ENCODE measurements at places on chromosomes 7 and 10.

- no peak for DNase-seq
Measured at GRCh38 chr7:156238366-156239133, 402.0 kb upstream of the RNF32 start.

DNA sequence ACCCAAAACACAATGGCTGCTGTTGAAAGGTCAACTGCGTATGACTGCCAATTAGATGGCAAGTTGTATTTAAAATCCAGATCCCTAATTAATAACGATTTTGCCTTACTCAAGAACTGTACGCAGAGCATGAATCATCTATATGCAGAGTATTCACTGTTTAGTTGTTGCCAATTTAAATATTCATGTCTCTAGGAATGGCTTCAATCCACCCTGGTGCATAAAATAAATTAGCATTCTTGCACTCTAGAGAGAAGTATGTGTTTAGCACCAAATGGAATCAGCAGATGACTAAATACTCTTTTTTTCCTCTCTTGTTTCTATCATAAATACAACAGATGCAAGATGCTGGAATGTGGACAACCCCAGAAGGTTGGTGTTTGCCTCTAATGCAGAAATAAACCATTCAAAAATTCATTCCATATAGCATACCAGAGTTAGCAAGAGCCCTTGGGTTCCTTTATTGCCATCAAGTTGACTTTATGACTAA is 320.3 kb downstream of the LRRTM3 start:
- no peak for DNase-seq

DNA sequence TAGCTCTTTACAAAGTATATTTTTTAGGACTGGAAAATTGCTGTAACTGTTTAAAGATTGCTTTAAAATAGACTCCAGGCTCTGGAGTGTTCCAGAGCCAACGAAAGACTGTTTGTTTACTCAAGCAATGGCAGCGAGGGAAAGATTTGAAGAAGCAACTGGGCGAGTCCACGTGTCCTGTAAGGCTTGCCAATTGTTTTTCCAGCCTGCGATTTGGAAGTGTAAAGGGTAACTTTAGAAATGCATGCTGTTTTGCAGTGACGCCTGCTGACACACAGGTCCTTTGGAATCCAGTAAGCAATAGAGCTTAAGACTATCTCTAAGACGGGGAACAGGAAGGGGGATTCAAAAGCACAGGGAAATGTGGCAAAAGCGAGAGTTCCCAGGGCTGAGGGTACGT is 55.8 kb downstream of the TACC2 start:
- no peak for DNase-seq

DNA sequence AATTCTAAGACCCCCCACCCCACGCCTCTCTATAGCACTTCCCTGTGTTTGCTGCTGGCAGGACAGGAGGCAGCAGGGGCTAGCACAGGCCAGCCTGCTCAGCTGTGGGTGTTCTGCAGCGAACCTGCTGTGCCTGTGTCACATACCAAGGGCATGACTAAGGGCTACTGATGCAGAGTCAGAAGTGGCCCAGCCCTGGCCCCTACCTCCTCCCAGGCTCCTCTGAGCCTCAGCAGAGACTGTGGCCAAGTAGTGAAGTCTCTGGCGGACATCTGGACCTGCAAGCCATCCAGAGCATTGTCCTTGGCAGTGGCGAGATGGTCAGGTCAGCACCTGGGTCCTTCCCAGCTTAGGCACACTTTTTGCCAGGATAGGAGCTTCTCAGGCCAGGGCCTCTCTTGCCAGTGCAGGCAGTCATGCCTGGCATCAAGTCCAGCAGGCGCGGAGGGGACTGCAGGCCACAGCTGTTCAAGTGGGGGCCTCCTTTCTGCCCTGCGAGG is 116.3 kb upstream of the RET start:
- DNase-seq, result no peak

GRCh38 chr7:48938539-48939295 is 14.4 kb downstream of the CDC14C start:
- DNase-seq, result no peak

DNA sequence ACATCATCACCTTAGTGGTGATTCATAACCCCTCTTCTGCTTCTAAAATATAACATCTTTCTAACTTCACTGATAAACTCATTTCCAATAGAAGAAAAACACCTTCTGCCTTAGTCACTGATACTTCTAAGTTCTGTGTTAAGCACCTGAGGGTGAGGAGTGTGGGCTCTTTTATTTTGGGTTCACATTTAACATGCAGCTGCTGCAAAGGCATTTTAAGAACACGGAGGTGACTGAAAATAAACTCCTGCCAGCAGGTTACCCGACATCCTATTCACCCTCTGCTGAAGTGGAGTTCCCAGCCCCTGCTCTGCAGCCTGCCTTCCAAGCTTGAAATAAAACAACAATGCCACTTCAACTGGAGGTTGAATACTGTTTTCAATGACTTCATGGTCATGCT is 202.9 kb upstream of the PLXNA4 start:
- no peak for DNase-seq

- DNase-seq, result no peak
Measured at GRCh38 chr7:107931740-107932515, 40.9 kb downstream of the DLD start.

DNA sequence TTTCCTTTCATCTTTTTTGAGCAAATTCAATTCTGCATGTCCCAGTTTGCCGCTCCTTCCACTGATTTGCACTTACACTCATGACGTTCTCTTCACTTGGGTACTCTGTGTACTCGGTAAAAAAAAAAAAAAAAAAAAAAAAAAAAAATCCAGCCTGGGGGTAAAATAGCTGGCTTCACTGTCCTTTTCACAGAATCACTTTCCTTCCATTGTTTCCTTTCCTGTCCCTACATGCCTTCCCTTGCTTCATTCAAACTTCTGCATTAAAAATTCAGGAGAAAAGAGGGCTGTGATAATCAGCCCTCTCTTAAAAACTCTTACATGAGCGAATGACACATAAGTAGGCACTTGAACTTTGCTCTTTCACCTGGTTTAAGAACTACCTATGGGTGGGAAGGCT is 8.7 kb downstream of the ANKRD1 start:
- no peak for DNase-seq

GRCh38 chr7:48875045-48875916 is 49.1 kb upstream of the CDC14C start:
- no peak for DNase-seq

GRCh38 chr10:94174838-94175237 is 181.1 kb downstream of the PLCE1 start:
- no peak for DNase-seq

GRCh38 chr7:585229-585711 is 65.6 kb upstream of the PDGFA start:
- no peak for DNase-seq

- no peak for DNase-seq
Measured at GRCh38 chr10:6788231-6788630, 208.2 kb upstream of the PRKCQ start.

- DNase-seq, result no peak
Measured at GRCh38 chr10:127877699-127878098, 15.0 kb downstream of the CLRN3 start.

- no peak for DNase-seq
Measured at GRCh38 chr10:35355971-35356724, 19.8 kb downstream of the CCNY start.

DNA sequence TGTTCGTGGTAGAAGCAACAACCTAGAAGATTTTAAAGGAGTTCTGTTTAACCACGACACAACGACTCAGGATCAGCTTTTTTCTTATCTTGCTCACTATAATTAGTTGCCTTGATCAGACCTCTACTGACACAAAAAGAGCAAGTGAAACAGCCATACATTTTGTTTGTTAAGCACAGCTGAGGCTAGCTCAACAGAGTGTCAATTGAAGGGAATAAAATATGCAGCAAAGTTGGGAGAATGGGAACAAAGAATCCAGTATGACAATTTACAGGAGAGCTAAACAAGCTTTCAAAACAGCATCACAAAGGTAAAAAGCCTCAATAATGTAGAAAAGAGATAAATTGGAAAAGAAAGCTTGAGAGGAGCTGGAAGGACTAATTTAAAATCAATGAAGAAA is 40.5 kb upstream of the HERPUD2 start:
- no peak for DNase-seq

- DNase-seq, result no peak
Measured at GRCh38 chr7:41567731-41568114, 135.2 kb downstream of the INHBA start.

- no peak for DNase-seq
Measured at GRCh38 chr7:66331883-66332282, 126.7 kb downstream of the TPST1 start.

DNA sequence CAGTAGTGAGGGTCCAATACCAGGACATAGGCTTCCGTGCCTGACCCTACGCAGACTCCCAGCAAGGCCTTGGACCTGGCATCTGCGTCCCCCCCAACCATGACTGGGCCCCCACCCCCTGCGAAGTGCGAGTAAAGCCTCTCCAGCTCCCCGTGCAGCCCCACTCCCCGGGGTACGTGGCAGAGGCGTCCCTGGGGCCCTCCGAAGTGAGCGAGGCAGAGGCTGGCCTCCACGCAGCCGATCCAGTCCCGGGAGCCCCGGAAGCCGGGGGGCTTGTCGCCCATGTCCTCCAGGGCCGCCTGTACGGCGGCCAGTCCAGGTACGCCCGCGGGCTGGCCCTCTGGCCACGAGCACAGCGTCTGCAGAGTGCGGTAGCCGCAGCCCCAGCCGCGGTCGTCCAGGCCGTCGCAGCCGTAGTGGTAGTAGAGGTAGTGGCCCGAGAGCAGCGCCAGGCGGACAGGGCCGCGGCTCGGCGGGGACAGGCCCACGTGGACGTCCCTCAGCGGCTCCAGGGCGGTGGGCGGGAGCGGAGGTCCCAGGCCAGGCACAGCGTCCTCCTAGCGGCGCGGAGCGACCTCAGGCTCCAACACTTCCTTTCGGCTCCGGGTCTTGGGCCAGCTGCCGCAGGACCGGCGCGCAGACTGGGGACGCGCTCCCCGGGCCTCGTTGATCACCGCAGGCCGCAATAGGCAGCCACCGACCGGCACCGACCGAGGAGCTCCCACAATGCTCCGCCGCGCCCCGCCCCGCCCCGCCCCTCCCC is at the start of gene UFSP1:
UFSP1 (minus strand) TSS at position 728 of the 763 bp plus-strand sequence; CDS start at position 284, 444 bp downstream.
- no peak for DNase-seq

- DNase-seq, result no peak
Measured at GRCh38 chr7:85627791-85628586, 441.1 kb upstream of the SEMA3D start.

GRCh38 chr10:23194966-23195845 is 3.1 kb downstream of the PTF1A start:
- no peak for DNase-seq

DNA sequence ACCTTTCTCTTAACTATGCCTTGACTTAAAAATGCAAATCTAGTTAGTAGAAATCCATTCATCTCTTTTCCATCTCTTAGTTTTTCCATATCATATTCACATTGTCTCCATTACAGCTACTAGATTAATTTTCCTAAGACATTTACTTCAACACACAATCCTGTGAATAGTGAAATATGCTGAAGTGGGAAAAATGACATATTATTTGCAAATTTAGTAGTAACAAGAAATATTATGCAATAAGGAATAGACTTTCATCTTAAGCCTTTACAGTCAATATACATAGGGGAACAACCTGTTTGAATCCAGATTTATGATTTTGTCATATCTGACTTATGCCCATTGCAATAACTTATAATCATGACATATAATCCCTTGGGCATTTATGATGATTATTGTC is 277.0 kb upstream of the IMMP2L start:
- DNase-seq, result no peak

- DNase-seq, result no peak
Measured at GRCh38 chr7:44667190-44667589, 60.8 kb downstream of the OGDH start.

DNA sequence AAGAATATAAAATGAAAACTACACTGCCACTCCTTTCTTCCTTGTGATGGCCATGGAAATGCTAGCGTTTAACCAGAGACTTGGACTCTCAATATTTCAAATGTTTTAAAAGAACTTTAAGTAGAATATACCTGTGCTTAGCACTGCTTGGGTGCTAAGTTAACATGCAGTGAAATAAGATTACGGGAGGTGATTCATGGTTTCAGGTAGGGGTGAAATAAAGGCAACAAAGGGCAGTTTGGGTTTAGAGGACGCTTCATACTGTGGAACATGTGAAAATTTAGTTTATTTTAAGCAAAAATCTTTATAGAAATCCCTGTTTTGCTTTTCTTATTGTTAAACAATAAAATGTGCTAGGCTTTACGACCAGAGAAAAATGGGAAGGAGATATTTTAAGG is 94.0 kb downstream of the PTPRZ1 start:
- DNase-seq, result no peak

GRCh38 chr7:112453505-112454171 is 3.4 kb downstream of the IFRD1 start:
- no peak for DNase-seq

DNA sequence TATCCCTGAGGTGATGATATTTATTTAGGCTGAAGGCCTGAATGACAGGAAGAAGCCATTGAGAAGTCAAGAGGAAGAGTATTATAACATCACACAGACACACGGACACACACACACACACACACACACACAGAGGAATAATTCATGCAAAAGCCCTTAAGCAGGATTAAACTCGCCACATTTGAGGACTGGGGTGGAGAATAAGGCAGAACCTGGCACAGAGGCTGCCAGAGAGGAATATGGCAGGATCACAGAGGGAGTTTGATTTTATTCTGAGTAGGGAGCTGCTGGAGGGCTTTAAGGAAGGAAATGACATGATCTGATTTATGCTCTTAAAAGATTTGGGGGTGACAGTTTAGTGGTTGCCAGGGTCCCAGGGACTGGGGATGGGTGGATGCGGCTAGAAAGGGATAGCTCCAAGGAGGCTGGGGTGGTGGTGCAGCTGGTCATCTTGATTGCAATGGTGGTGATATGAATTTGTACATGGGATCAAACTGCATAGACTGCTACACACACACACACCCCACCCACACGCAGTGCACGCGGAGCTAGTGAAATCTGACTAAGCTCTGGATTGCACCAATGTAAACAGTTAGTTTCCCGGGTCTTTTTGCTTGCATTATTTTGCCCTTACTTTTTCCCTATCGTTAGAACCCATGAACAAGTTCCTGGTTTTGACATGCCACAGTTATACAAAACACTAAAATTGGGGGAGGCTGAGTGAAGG is 11.2 kb downstream of the SMURF1 start:
- no peak for DNase-seq

All from CD4-positive, alpha-beta T cell treated with Interleukin-4 for 1 hour (primary cell).